HCEC 1CT (cell line): ENCODE measurements at places on chromosomes 3 and 15.
A peak's percentile ranks its signal among the peaks of the same experiment; 100 is the strongest.

DNA sequence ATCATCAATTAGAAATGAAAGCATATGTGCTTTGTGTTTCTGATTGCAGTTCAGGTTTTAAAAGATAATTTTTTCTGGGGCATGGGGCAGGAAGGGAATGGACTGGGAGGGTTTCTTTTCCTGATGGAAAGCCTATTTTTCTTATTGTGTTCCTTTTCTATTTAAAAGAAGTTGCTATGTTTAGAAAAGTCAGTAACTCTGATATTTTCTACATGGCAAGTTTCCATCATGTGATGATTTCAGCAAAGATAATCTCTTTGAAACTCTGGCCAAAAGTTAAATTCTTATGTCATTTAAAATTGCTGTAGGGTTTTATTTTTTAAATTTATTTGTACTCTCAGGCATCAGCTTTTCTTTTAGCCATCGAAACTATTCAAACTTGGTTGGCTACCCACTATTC, 601.2 kb downstream of the FOXP1 start:
- DNase-seq, result peak; percentile 37

DNA sequence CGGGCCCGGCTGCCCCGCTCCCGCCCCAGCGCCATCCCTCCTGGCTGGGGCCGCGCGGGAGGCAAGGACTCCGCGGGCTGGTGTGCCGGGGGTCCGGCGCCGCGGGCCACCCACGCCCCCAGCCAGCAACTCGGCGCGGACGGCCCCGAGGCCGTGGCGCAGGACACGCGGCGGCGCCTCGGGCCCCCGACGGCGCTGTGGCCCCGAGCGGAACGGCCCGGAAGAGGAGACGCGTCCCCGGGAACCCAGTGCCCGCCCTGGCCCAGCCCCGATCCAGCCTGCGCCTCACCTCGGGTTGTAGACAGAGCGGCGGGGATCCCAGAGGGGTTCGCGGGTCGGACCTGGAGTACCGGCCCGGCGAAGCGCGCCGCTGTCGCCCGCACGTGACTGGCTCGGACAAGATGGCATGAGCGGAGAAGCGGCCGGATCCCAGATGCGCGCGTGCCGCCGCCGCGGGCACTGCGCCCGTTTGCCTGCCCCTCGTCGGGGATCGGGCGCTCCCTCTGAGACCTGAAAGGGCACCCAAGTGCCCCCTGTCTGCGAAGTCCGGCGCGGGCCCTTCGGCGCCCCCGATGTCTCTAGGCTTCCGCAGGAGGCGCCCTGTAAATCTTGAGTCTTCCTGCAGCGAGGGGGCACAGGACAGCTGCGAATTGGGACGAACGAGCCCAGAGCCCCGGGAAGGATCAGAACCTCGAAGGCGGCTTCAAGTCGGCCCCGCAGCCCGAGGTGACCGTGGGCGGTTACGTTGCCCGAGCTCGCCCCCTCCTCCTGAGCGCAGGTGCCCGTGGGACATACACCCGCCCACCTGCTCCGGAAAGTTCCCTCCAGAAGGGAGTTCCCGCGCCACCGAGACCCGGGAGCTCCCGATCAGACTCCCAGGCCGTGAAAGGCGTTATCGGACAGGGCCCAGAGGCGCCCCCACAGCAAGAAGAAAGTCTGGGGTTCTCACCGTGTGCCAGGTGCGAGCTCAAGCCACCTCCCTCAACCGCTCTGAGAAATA, 598 bp upstream of the SFMBT1 start:
- peak; percentile 4 for DNase-seq

DNA sequence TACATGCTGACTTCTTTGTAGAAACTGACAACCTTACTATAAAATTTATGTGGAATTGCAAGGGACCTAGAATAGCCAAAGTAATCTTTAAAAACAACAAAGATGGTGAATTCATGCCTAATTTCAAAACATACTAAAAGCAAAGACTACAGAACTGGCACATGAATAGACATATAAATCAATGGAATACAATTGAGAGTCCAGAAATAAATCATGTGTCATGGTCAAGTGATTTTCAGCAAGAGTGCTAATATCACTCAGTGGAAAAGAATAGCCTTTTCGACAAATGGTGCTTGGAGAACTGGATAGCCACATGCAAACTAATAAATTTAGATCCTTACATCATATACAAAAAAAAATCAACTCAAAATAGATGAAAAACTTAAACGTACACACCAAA, 8.7 kb downstream of the IMPG2 start:
- DNase-seq, result no peak

- DNase-seq, result no peak
These were observed 420.0 kb downstream of the GABRB3 start for GRCh38 chr15:26352909-26353308.

- peak; percentile 81 for DNase-seq
These were observed 56.1 kb upstream of the PLXNA1 start for GRCh38 chr3:126926684-126927400.

- no peak for DNase-seq
These were observed 50.3 kb upstream of the ATG7 start for GRCh38 chr3:11221818-11222415.

DNA sequence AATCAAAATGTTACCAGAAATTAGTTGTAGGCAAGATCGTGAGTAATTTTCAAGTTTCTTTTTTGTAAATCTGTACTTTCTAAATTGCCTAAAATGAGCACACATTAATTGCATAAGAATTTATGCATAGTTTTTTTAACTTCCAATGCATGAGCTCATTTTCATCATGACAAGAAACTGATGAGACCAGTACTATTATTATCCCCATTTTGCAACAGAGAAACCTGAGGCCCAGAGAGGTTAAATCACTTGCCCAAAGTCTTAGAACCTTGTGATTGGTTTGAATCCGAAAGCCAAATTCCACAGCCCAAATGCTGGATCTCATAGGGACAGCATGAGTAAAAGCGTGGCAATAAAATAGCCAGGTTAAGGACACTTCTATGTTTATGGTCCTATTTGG, 274.7 kb downstream of the ERC2 start:
- DNase-seq, result no peak

GRCh38 chr3:125186261-125186787, 26.2 kb downstream of the SLC12A8 start:
- no peak for DNase-seq

DNA sequence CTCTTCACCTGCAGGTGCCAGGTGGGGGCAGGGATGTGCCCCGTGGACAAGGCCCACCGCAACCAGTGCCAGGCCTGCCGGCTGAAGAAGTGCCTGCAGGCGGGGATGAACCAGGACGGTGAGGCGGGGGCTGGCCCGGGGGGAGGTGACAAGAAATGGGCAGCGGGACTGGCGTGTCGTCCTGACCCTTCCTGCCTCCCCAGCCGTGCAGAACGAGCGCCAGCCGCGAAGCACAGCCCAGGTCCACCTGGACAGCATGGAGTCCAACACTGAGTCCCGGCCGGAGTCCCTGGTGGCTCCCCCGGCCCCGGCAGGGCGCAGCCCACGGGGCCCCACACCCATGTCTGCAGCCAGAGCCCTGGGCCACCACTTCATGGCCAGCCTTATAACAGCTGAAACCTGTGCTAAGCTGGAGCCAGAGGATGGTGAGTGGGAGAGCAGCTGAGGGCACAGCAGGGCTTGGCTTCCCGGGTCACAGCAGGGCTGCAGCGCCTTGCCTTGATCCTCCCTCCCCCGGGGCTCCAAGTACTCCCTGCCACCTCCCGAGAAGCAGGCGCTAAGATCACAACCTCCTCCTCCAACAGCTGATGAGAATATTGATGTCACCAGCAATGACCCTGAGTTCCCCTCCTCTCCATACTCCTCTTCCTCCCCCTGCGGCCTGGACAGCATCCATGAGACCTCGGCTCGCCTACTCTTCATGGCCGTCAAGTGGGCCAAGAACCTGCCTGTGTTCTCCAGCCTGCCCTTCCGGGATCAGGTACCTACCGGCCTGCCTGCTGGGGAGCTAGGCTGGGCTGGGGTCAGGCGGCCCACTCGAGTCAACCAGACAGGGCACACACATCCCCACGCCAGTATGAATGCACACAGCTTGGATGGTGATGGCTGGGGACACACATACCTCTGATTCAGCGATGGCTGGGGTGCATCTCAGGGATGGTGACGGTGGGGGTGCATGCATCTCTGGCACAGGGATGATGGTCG, 1.7 kb downstream of the NR2E3 start:
- no peak for DNase-seq

DNA sequence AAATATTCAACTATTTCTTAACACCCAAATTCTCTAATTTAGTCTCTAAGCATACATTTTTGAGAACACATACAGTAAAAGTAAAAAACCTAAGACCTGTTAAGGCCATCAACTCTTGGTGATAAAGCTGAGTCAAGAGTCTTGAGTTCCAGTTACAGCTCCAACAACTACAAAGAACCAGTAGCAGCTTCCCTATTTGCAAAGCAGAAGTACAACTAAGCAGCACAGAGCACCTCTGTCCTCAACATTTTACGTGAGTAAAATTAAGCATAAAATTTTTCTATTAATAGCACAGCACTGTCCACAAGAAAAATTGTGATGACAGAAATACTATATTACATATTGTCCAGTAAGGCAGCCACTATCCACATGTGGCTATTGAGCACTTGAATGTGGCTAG, 4.4 kb downstream of the PCOLCE2 start:
- no peak for DNase-seq

DNA sequence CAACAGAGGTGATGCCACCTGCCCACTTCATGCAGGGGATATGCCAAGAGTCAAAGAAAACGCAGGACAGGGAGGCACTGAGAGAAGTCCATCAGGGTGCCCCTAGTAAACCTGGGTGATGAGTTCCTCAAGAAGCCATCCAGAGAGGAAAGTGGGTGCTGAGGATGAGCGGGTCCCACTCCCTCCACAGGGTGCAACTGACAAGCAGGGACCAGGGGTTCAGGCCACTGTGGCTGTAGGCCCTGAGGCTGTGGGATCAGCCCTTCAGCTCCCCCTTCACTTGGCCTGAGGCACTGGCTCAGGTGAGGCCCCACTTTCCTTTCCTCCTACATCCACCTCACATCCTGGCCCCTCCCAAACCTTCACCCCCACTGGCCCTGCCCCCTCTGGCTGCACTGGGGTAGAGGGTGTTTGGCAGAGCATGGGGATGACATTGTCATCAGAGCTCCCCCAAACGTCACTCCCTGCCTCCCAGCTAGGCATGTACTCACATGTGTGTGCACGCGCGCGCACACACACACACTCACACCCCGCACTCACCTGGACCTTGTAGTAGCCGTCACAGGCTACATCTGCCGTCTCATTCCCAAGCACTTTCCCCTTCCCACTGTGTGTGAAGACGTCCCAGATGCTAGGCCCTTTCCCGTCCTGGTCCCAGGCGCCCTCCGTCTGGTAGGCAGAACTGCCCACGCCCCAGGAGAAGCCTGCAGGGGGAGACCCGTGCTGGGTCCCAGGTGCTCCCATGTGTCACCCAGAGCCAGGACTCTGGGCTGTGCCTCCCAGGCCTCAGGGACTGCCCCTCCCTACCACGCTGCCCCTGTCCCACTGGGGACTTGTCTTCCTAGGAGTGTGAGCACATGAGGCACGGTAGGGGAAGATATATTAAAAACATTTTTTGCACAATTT, 1.4 kb downstream of the LCTL start:
- no peak for DNase-seq

DNA sequence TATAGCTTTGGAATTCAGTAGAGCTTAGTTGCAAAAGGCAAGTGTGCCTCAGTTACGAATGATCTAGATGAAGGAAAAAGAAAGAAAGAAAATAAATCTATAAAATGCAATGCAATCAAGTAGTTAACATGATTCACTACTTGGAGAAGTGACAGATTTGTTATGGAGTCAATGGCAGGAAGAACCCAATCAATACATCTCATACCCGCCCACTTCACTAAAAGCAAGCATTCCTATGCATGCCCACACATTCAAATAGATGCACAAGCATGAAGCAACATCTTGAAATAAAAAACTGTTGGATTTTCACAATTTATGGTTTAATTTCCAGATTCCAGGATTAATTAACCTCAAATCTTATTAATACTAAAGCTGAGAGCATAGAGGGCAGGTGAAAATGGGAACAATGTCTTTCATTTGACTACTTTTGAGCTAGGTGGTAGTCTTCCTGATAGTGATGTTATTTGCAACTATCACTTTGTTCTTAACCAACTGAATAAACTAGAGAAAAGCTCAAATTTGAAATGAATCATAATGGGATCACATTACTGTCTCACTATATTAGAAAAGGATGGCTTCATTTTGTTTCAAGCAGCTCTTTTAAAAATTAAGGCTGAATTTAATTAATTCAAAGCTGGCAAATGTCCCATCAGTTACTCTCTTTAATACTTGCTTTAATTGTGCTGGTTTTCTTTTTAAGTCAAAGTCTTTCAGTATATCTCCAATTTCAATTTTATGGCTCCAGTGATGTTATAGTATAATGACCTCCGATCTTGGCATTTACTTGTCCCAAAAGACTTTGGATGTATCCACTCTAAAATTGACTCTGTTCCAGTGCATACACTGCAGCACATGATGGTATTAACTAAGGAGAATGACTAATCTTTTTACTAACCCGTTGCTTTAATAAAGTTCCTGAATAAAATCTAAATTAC, 46.7 kb upstream of the CCDC50 start:
- DNase-seq, result no peak

DNA sequence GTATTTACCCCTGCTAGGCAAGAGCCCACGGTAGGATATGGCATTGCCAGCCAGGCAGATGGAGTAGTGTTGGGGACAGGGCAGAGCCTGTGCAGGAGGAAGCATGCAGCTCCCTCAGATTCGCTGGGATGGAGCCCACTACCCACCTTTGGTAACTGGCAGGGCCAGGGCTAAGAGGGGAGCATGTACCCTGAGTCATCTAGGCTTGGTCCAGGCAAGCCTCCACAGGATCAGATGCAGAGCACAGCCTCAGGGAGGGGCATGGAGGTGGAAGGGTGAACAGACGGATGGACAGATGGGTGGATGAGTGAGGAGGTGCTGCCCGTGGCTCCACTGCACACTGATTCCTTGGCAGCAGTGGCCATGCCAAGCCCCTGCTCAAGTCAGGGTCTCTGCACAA, 33.0 kb downstream of the IL20RB start:
- no peak for DNase-seq

- DNase-seq, result no peak
These were observed 18.3 kb downstream of the DUOX2 start for GRCh38 chr15:45095661-45096060.

DNA sequence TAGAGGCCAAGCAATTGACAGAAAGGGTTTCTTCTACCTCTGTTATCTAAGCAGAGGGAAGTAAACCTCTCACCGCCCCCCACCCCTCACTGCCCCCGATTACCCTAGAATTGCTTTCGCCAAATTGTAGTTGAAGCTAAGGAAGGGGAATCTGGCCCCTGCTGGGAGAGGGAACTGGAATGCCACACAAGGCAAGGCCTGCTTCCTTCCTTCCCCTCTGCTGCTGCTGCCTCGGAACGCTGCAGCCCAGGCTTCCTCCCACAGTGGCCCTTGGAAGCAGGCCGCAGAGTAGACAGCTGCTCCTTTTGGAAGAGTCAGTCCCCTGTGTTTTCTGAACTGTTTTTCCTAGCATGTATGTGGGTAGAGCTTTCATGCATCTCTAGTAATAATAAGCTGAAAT, 21.6 kb downstream of the RLBP1 start:
- no peak for DNase-seq

DNA sequence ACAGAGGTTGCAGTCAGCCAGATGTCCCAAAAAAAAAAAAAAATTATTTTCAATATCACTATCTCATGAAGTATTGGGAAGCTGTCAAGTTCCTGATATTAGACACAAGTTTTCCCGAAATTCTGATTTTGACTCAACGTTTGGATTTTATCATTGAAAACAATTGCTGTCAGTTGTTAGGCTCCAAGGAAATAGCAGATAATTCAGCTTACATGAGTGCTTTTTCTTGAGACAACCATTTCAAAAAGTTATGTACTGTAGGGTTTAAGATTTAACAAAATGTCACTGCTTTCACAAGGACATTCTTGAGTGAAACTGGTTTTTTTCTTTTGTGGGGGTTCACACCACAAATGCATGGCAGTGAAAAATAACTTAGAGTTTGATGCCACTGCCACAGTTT, 9.3 kb upstream of the SETD5 start:
- no peak for DNase-seq

- no peak for DNase-seq
These were observed 68.4 kb downstream of the MAGEF1 start for GRCh38 chr3:184643442-184643841.
